Cerebellum (tissue), 4 donors: ENCODE measurements at places on chromosomes 3 and 15.

GRCh38 chr3:193506921-193507320 lies 47.8 kb downstream of the ATP13A4 start:
- DNase-seq: no peak

DNA sequence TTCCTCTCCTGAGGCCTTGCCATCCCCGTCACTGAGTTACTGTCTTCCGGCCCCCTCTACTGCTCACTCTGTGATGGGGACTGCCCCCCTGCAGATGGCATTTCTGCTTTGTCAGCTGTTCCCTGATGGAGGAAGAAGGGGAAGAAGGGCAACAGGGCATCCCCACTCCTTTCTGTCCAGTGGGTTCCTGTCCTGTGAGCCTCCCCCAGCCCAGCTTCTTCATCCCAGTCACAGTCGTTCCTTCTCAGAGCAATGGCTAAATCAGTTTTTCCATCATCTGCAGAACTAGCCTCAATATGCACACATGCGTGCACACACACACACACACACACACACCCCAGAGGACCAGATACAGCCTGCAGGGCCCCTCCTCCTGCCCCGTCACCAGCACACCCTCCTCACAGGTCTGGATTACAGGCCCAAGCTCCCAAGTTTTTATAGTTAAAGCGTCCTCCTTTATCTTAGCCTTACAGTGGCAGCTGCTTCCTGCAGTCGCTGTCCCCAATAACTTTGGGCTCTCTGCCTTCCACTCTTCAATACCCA lies 21.4 kb downstream of the ALDH1L1 start:
- DNase-seq: no peak

- DNase-seq: no peak
These were observed 195.1 kb upstream of the ICE2 start for GRCh38 chr15:60673918-60674558.

DNA sequence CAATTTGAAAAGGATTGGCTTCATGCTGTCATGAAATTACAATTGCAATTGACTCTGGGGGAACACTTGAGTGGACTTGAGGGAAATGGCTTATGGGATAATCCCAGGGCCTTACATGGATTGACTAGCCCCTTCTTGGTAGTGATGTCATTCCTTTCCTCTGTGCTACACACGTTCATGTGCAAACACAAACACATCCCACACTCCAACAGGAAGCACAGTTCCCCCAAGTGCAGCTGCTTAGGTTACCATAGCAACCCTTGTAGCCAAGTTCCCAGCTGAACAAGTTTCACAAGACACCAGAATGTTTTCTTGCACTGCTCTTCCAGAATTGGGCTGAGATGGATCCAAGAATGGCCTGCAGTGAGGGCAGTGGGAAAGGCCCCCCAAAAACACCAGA lies 217.0 kb downstream of the ZNF621 start:
- no peak for DNase-seq

DNA sequence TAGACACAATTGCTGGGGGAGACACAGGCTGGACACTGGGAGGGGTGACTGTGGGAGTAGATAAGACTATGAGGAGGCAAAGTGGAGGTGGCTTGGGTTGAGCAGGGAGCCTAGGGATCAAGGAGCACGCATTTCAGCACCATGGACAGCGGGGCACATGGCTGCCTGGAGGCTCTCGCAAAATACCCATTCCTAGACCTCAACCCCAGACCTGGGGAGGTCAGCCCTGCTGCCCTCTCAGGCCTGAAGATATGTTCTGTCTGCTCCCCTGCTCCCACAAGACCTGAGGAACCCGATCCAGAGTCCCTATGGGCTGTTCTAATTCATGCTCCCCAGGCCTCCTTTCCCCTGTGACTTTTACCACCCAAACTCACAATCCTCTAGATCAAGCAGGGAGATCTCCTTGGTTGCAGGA lies 16.0 kb upstream of the CPEB1 start:
- DNase-seq: no peak

- DNase-seq: no peak
These were observed 426 bp downstream of the PRKCD start for GRCh38 chr3:53161450-53161819.

- DNase-seq: no peak
These were observed 25.6 kb upstream of the TSPAN3 start for GRCh38 chr15:77096541-77096940.

- DNase-seq: no peak
These were observed 191.5 kb upstream of the DPH6 start for GRCh38 chr15:35737441-35737840.
